ENCODE measurements at places on chromosomes 3 and 15.

- no peak for DNase-seq
Measured at GRCh38 chr3:154062513-154062912, 58.7 kb upstream of the ARHGEF26 start.

GRCh38 chr3:146561879-146562278, 17.5 kb upstream of the PLSCR1 start:
- DNase-seq, result no peak

DNA sequence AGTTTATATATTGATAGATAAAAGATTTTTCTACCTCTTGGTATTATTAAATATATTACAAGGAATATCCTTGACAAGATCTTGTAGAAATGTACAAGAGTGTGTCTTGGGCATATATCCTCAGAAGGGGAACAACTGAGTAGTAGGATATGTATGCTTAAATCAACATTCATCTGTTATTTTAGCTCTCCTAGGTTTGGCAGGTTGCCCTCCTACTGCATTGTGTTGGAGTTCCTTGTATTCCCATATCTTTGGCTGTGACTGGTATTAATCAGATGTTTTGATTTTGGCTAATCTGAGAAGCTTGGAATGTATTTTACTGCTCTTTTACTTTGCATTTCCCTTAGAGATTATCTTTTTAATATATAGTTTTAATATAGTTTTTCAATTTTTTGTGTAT, 4.6 kb downstream of the MYRIP start:
- no peak for DNase-seq

DNA sequence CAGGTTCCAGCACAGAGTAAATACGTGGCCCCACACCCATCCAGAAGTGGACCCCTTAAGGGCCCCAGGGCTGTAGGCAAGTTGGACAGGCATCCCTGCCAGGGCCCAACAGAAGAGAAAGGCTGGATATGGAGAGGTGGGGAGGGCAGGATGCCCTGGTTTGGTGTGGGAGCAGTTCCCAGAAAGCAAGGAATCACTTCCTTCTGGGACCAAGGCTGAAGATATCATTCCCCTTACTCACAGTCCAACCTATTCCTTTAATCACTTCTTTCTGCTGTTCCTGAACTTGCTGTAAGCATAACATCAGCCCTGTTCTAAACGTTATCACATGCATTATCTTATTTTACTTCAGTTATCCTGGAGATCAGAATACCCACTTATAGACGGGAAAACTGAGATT, 6.1 kb upstream of the MESP2 start:
- DNase-seq, result no peak

DNA sequence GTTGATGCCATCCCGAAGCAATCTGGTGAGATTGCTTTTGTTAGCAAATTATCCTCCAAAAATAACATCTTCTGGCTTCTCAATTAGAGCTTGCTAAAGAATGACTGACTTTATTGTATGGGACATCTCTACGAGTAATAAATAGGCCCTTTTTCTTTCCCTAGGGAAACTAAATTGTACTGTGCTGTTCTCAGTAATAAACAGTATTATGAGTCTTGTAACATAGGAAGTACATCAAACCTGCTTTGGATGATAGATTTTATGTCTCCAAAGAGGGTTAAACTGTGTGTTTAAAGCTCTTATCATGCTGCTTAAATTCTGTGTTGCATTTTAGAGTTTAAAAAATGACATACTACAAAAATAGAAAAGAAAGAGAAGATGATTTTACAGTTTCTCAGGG, 153.4 kb upstream of the THRB start:
- DNase-seq, result no peak

GRCh38 chr15:94582368-94582767, 351.0 kb downstream of the MCTP2 start:
- DNase-seq, result no peak

DNA sequence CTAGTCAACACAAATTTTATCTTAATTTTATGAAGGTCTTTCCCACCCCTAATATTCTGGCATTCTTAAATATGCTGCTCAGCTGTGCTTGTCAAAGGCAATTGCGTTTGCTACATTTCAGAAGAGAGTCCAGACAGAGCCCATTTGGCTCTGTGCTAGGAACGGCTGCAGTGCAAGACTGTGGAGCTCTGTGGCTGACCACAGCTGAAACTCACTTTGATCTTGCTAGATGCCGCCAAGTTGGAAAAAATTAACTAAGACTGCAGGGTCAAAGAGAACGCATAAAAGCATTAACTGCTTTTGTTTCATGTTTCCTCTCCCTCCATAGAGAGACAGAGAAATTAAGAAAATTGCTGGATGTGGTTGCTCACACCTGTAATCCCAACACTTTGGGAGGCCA, 7.6 kb upstream of the PPP1R2 start:
- DNase-seq, result no peak

- no peak for DNase-seq
Measured at GRCh38 chr3:152461460-152461859, 192.7 kb downstream of the MBNL1 start.

- no peak for DNase-seq
Measured at GRCh38 chr3:195771646-195772300, 40.0 kb downstream of the MUC4 start.

- no peak for DNase-seq
Measured at GRCh38 chr3:30933478-30934207, 39.2 kb upstream of the GADL1 start.

DNA sequence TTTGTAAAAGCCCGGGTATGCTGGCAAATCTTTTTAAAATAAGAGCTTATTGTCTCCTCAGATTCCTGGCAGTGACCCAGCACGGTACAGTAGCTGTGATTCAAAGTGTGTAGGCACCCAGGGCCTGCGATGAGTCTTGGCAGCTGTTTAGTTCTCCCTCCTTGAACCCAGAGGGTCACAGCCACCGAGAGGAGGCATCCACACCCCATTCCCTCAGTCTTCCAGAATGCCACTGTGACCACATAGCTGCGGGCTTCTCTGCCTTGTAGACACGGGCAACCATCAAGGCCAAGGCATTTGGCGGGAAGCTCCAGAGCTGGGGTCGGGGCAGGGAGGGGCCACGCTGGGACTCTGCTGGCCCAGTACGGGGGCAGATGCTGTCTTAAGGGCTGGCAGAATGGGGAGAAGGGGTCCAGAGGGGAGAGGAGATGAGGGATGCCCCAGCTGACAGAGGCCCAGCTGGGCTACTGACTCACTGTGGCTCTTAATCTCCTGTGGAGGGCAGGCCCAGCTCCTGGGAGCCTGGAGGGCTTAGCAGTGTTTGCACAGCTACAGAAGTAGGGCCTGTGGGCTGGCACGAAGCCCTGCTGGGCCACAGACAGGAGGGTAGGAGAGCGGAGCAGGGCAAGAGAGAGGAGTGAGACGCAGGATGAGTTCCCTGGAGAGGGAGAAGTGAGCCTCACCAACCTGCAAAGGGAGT, 68.8 kb upstream of the DLG1 start:
- peak; percentile 93 for DNase-seq

DNA sequence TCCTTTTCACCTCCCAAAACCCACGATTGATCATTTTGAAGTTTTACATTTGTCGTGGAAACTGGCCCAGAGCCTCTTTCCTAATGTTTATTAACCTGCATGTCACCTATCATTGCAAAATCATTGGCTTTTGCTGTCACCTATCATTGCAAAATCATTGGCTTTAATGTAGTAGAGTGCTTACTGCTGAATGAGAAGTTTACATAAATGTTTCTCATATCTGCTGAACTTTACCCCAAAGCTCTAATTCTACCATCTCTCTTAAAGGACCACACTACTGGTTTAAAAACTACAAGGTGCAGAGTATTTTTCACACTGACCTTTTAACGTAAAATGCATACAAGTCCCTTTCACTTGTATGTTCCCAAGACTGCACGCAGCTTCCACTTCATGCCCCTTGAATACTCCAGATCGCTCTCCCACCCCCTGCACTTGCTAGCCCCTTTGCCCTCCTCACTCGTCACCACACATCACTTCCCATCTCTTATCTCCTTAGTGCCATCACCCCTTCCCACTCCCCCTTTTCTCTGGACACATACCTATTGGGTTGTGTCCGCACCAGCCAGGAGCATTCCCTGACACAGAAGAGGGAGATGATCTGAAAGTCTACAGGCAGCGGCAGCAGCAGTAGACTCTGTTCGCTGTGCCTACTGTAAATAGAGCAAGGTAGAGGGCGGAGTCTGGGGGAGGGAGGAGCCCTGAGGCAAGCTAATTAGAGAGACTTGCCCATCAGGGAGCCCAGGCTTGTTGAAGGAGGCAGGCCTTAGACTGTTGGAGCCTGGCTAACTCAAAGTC, 30.2 kb upstream of the ATOSA start:
- DNase-seq, result no peak

- DNase-seq, result peak; percentile 59
Measured at GRCh38 chr15:63050731-63051155, 8.2 kb downstream of the TPM1 start.

GRCh38 chr3:32089476-32089875, 16.9 kb upstream of the GPD1L start:
- peak; percentile 14 for DNase-seq

- DNase-seq, result no peak
Measured at GRCh38 chr15:88800738-88801137, 2.5 kb upstream of the ACAN start.

GRCh38 chr3:149042789-149043386, 43.4 kb downstream of the HLTF start:
- DNase-seq, result peak; percentile 17

DNA sequence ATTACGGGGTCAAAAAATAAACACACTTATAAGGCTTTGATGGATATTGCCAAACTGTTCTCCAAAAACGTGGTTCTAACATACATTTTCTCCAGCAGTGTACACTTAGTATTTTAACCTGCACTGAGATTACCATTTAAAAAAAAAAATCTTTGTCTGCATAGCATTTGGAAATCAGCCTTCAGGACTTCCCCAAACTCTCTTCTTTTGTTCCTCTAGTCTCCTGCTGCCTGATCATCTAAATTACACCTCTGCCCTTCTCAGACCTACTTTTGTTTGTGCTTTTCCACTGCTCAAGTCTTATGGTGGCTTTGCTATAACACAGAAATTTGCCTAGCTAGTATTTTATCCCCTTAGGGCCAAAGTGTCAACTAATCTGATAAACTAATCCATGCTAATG, 3.8 kb downstream of the NCEH1 start:
- no peak for DNase-seq

DNA sequence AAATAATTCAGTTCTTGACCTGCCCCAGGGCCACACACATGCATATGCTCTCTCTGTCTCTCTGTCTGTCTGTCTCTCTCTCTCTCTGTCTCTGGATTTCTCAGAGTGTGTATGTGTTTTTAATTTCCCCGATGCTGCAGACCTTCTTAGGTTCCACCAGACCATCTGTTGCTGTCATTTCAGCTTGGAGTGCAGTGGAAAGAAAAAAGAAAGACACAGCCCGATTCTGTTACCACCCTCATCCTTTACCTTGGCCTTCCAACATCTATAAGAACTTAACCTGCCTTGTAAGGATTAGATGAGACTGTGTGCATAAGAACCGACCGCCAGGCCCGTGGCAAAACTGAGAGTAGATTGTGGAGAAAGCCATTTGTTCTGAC, 9.7 kb upstream of the PGPEP1L start:
- DNase-seq, result no peak

DNA sequence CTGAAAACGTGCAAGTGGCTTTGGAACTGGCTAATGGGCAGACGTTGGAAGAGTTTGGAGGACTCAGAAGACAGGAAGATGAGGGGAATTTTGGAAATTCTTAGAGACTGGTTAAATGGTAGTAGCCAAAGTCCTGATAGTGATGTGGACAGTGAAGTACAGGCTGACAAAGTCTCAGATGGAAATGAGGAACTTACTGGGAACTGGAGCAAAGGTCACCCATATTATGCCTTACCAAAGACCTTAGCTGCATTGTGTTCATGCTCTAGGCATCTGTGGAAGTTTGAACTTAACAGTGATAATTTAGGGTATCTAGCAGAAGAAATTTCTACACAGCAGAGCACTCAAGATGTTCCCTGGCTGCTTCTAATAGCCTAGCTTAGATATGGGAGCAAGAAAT, 28.6 kb upstream of the SERPINI2 start:
- no peak for DNase-seq

- no peak for DNase-seq
Measured at GRCh38 chr3:11479221-11479620, 164.5 kb downstream of the VGLL4 start.

- DNase-seq, result no peak
Measured at GRCh38 chr3:64379221-64379620, 154.0 kb upstream of the PRICKLE2 start.

DNA sequence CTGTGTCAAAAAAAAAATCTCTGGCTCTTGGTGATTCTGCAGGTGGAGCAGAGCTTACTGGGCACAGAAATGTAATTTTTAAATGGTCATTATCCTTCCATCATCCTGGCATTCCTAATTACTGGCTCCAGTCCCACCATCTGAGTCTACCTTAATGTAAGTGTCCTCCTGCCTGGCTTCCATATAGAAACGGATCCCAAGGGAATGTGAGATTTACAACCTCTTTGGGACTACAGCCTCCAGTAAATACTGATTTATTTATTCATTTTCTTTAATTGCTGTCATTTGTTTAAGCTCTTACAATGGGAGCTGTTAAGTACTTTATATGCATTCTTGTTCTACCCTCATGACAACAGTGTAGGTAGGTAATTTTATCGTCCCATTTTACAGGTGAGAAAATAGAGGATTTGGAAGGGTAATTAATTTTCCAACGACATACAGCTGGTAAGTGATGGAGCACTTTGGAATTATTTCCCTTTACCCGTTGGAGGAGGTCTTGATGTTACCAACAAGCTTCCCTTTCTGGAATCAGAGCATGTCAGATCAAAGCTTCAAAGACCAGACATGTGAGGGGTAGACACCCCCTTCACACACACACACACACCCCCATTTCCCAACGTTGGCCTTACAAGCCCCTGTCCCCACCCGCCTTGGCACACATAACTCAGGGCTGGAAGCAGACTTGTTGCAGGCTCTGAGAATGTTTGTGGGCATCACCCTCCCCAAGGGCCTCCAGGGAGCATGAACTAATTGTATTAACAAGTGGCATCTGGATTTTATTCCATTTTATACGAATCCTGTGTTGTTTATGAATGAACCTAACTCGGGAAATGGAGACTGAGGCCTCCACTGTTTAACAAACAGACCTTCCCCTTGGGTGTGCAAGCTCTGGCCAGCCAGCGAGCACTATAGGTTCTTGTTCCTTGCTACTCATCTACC, 116.9 kb downstream of the ALDH1A2 start:
- DNase-seq, result no peak

GRCh38 chr15:27820232-27820631, 278.9 kb downstream of the OCA2 start:
- peak; percentile 43 for DNase-seq

DNA sequence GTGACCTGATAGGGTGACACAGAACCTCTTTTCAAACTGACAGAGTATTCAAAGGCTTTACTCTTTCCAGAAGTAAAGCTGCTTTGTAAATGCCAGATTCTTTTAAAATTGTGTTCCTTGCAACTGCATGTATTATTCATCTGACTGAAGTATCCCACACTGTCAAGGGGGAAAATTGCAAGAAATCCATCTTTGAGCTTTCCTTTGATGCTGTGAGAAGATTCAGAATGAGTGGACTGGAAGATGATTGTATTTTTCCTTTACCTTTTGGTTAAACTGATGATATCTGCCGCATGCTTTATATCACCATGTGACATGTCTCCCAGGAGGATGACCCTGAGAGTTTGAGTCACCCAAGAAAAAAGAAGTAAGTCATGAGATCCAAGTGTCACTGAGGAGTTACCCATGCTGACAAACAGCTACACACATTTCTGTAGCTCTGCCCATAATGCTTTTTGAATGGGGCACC, 250.8 kb upstream of the CBLB start:
- peak; percentile 61 for DNase-seq

Measured in RCC 7860 (cell line).